OCI-LY7 (cell line): ENCODE measurements at places on chromosomes 16 and 17.

GRCh38 chr17:81390873-81391255, 4.4 kb upstream of the BAHCC1 start:
- no peak for DNase-seq

- no peak for DNase-seq
Measured at GRCh38 chr17:41020336-41020735, 6.7 kb downstream of the KRTAP1-5 start.

GRCh38 chr17:76263896-76264295, 1.3 kb upstream of the UBALD2 start:
- no peak for DNase-seq

DNA sequence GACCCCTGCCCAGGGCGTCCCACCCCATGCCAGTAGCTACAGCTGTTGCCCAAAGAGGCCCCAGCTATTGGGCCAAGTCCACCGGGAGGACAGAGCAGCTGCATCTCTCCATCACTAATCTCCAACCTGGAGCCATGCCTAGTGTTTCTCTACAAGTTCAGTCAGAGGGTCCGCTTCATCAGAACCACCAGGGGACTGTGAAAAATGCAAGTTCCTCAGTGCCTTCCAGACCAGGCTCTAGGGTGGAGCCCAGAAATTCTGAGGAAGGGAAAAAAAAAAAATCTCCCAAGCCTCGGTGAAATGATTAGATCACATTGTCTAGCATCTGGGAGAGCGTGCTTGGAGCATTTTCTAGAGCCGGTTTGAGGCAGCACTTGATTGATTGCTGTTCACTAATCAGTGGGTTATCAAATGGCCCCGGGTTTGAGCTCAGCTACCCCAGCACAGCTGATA, 22.4 kb upstream of the HERPUD1 start:
- no peak for DNase-seq

GRCh38 chr16:30882429-30883310, 11.2 kb downstream of the BCL7C start:
- no peak for DNase-seq

- DNase-seq: peak; percentile 57
Measured at GRCh38 chr16:17470908-17471718, at the start of gene XYLT1. XYLT1 (minus strand) TSS chr16:17470960; CDS start chr16:17470796, 164 bp downstream.
